Peyer's patch (tissue), 4 donors: ENCODE measurements at places on chromosomes 4 and X. TPM values are rescaled to one million over a fixed set of nuclear protein-coding genes. Genes with fewer than 3 reads are reported as not detected.

The RHOH gene
- 6.8 TPM for total RNA-seq

The GPR119 gene
- not detected for total RNA-seq

The SUPT20HL2 gene
- not detected for total RNA-seq

The MAGED4 gene
- total RNA-seq, result 0.76 TPM

The ZC4H2 gene
- 24.8 TPM for total RNA-seq

The SCOC gene
- total RNA-seq, result 15.3 TPM

The MAP3K15 gene
- not detected for total RNA-seq

The CXorf49 gene
- total RNA-seq, result not detected

The F8A1 gene
- total RNA-seq, result 7.5 TPM

The WDR44 gene
- 35.5 TPM for total RNA-seq

DNA sequence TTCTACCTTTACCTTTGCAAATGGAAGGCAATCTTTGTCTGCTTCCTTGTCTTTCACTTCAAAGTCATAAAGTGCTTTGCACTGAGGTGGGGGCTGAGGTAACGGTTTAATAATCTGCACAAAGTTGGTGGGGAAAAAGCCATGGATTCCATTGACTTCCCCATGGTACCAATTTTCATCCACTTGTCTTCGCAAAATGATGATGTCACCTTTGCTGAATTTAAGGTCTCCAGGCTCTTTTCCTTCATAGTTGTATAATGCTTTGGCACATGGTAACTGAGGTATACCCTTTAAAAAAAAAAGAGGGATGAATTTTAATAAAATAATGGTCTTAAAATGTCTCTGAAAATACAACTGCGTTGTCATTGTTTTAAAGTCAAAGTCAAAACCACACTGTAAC, 114.4 kb downstream of the SH3RF1 start:
- no peak overlapping the region for H3K27ac ChIP-seq
- H3K4me3 ChIP-seq, result no peak overlapping the region
- no peak for DNase-seq

GRCh38 chr4:20591571-20591970, 108.7 kb upstream of the PACRGL start:
- H3K36me3 ChIP-seq, result no peaks in the 10 kb centered on the region
- no peaks in the 10 kb centered on the region for H3K4me1 ChIP-seq
- no peak overlapping the region for H3K4me3 ChIP-seq
- no peak overlapping the region for H3K27ac ChIP-seq
- no peaks in the 10 kb centered on the region for H3K27me3 ChIP-seq

GRCh38 chrX:121671649-121672048, 624.2 kb downstream of the GLUD2 start:
- H3K36me3 ChIP-seq, result no peaks in the 10 kb centered on the region
- no peak overlapping the region for H3K27ac ChIP-seq
- H3K4me3 ChIP-seq, result no peak overlapping the region
- no peaks in the 10 kb centered on the region for H3K4me1 ChIP-seq
- no peaks in the 10 kb centered on the region for H3K27me3 ChIP-seq

DNA sequence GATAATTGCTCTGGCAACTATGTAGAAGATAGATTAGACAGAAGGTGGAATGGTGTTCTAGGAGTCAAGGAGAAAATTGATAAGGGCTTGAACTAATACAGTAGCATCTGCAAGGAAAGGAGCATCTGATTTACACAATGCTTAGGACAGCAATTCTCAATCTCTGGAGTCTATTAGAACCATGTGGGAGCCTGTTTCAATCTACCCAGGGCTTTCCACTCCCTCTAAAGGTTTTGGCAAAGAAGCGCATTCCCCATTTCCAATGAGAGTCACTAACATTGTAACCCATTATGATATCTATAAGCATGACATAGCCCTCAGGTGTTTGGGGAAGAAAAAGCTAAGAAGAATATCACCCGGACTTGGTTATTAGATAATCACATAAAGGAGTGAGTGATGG, 168.2 kb downstream of the COL25A1 start:
- H3K36me3 ChIP-seq, result no peaks in the 10 kb centered on the region
- no peak overlapping the region for H3K4me3 ChIP-seq
- no peak for DNase-seq
- no peaks in the 10 kb centered on the region for H3K4me1 ChIP-seq

GRCh38 chr4:113053883-113054282, 4.4 kb downstream of the ANK2 start:
- DNase-seq, result no peak
- no peak overlapping the region for H3K27ac ChIP-seq
- no peak overlapping the region for H3K4me3 ChIP-seq
- H3K27me3 ChIP-seq, result no peaks in the 10 kb centered on the region

GRCh38 chr4:27248829-27249228, 388.2 kb downstream of the STIM2 start:
- no peak for DNase-seq
- H3K27ac ChIP-seq, result no peak overlapping the region
- no peak overlapping the region for H3K4me3 ChIP-seq
- H3K27me3 ChIP-seq, result no peaks in the 10 kb centered on the region

GRCh38 chr4:170271723-170272122, 182.0 kb upstream of the AADAT start:
- no peak overlapping the region for H3K4me3 ChIP-seq
- H3K27me3 ChIP-seq, result no peaks in the 10 kb centered on the region
- no peaks in the 10 kb centered on the region for H3K4me1 ChIP-seq
- H3K36me3 ChIP-seq, result no peaks in the 10 kb centered on the region
- no peak for DNase-seq

GRCh38 chr4:42865572-42866189, 26.8 kb upstream of the GRXCR1 start:
- H3K36me3 ChIP-seq, result no peaks in the 10 kb centered on the region
- H3K4me3 ChIP-seq, result no peak overlapping the region
- H3K4me1 ChIP-seq, result no peaks in the 10 kb centered on the region
- H3K27ac ChIP-seq, result no peak overlapping the region

DNA sequence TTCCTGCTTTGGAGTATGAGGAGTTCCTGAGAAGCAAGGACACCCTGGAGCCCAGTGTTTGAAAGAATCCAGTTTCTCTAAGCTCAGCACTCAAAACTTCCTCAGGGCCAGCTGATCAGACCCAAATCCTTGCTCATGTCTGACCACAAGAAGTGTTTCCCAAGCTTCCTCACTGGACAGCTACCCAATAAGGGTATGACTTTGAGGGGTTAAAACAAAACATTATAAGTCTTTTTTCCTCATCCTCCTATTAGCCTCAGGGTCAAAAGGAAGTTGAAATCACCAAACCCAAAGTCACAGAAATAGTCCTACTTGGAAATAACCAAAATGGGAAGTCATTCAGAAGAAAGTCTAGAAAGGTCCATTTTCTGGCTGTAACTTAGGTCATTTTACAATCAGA, 13.7 kb downstream of the ZBTB33 start:
- no peaks in the 10 kb centered on the region for H3K27me3 ChIP-seq
- no peak overlapping the region for H3K4me3 ChIP-seq
- H3K27ac ChIP-seq, result no peak overlapping the region

DNA sequence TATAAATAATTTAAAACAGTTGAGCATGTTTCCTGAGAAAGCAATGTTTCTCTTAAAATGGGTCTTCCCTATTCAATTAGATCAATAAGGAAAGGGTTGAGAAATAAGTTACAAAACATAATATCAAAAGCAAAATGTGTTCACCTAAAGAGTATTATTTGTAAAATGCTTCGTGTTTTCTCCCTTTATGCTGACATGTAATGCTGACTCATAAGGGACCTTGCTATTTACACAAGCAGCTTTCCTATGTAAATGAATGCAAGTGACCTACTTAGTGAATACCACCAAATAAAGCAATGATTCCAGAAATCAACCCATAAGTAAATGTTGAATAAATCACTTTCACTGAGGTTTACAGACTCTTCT, 91.5 kb downstream of the ELOVL6 start:
- H3K27me3 ChIP-seq, result no peaks in the 10 kb centered on the region
- no peaks in the 10 kb centered on the region for H3K4me1 ChIP-seq
- no peak for DNase-seq
- no peaks in the 10 kb centered on the region for H3K36me3 ChIP-seq
- H3K4me3 ChIP-seq, result no peak overlapping the region
- H3K27ac ChIP-seq, result no peak overlapping the region

DNA sequence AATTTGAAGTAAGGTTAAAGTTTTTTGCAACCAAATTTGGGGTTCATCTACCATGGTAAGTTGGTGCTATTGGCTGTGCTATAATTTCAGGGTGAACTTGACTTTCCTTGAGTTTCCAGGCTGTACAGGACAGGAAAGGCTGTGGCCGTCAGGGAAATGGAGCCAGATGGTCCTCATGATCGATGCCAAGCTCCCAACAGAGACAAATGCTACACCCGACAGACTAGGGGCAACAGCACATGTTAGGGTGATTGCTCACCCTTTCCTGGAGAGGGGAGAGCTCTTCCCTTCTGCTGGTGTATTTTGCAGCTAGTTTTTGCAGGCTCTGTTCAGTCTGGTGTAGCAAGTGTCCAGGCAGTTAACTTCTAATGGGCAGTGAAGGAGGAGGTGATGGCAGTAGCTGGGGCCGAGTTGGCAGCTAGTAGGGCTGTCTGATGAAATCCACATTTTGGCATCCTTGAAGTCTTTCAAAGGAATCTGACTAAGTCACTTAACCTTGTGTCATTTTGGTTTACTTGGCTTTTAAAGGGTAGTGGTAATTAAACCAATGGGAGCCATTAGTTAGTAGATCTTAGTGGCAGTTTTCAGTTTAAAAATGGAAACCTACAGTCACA, 47.8 kb downstream of the GAB1 start:
- H3K4me3 ChIP-seq, result no peak overlapping the region
- no peak overlapping the region for H3K27ac ChIP-seq
- no peaks in the 10 kb centered on the region for H3K4me1 ChIP-seq
- DNase-seq, result no peak
- H3K27me3 ChIP-seq, result no peaks in the 10 kb centered on the region

DNA sequence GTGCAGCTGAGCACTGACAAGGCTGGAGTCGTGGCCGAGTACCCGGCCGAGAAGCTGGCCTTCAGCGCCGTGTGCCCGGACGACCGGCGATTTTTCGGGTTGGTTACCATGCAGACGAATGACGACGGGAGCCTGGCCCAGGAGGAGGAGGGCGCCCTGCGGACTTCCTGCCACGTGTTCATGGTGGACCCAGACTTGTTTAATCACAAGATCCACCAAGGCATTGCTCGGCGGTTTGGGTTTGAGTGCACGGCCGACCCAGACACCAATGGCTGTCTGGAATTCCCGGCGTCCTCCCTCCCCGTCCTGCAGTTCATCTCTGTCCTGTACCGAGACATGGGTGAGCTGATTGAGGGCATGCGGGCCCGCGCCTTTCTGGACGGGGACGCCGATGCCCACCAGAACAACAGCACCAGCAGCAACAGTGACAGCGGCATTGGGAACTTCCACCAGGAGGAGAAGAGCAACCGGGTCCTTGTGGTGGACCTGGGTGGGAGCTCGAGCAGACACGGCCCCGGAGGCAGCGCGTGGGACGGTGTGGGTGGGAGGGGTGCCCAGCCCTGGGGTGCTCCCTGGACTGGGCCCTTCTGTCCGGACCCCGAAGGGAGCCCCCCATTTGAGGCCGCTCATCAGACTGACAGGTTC, 24.3 kb downstream of the RGS12 start:
- H3K27ac ChIP-seq, result no peak overlapping the region
- no peaks in the 10 kb centered on the region for H3K4me1 ChIP-seq
- H3K27me3 ChIP-seq, result no peaks in the 10 kb centered on the region
- peaks cover 17% of the 10 kb centered on the region for H3K36me3 ChIP-seq
- DNase-seq, result no peak

- no peak for DNase-seq
- H3K27me3 ChIP-seq, result no peaks in the 10 kb centered on the region
- H3K4me1 ChIP-seq, result no peaks in the 10 kb centered on the region
- no peak overlapping the region for H3K4me3 ChIP-seq
- H3K36me3 ChIP-seq, result no peaks in the 10 kb centered on the region
- H3K27ac ChIP-seq, result no peak overlapping the region
These were observed 238.1 kb downstream of the BMPR1B start for GRCh38 chr4:94995684-94996394.

GRCh38 chr4:60884587-60884986, 315.5 kb upstream of the ADGRL3 start:
- H3K4me3 ChIP-seq, result no peak overlapping the region
- no peak for DNase-seq
- no peaks in the 10 kb centered on the region for H3K27me3 ChIP-seq
- no peak overlapping the region for H3K27ac ChIP-seq

GRCh38 chr4:71269233-71269632, 69.6 kb upstream of the SLC4A4 start:
- H3K27ac ChIP-seq, result no peak overlapping the region
- no peak for DNase-seq
- H3K4me3 ChIP-seq, result no peak overlapping the region
- H3K4me1 ChIP-seq, result no peaks in the 10 kb centered on the region
